ENCODE measurements at places on chromosomes 13 and 19. TPM values are rescaled to one million over a fixed set of nuclear protein-coding genes. Genes with fewer than 3 reads are reported as not detected.

GRCh38 chr13:44075113-44075512 lies 195.4 kb downstream of the LACC1 start:
- H3K27ac ChIP-seq = no peak overlapping the region
- H3K4me1 ChIP-seq = no peaks in the 10 kb centered on the region
- no peak for DNase-seq
- H3K36me3 ChIP-seq = no peaks in the 10 kb centered on the region
- H3K4me3 ChIP-seq = no peak overlapping the region
- no peaks in the 10 kb centered on the region for H3K27me3 ChIP-seq

GRCh38 chr19:1250437-1251260 lies 2.3 kb downstream of the MIDN start:
- peaks cover 22% of the 10 kb centered on the region for H3K4me1 ChIP-seq
- H3K4me3 ChIP-seq = peak overlapping the region; percentile 65
- no peaks in the 10 kb centered on the region for H3K36me3 ChIP-seq
- H3K27ac ChIP-seq = peak overlapping the region; percentile 87
- H3K27me3 ChIP-seq = no peaks in the 10 kb centered on the region

- no peaks in the 10 kb centered on the region for H3K27me3 ChIP-seq
- H3K27ac ChIP-seq = no peak overlapping the region
- no peaks in the 10 kb centered on the region for H3K4me1 ChIP-seq
- H3K36me3 ChIP-seq = no peaks in the 10 kb centered on the region
- H3K4me3 ChIP-seq = no peak overlapping the region
These were observed 5.3 kb downstream of the MLNR start for GRCh38 chr13:49225223-49226042.

- no peak overlapping the region for H3K27ac ChIP-seq
- no peak overlapping the region for H3K4me3 ChIP-seq
- H3K4me1 ChIP-seq = no peaks in the 10 kb centered on the region
- no peaks in the 10 kb centered on the region for H3K36me3 ChIP-seq
These were observed 110.8 kb downstream of the ZIC5 start for GRCh38 chr13:99860745-99861144.

GRCh38 chr19:58170860-58171259 lies 12.0 kb upstream of the ZNF274 start:
- no peaks in the 10 kb centered on the region for H3K4me1 ChIP-seq
- DNase-seq = no peak
- no peak overlapping the region for H3K4me3 ChIP-seq
- no peaks in the 10 kb centered on the region for H3K27me3 ChIP-seq

DNA sequence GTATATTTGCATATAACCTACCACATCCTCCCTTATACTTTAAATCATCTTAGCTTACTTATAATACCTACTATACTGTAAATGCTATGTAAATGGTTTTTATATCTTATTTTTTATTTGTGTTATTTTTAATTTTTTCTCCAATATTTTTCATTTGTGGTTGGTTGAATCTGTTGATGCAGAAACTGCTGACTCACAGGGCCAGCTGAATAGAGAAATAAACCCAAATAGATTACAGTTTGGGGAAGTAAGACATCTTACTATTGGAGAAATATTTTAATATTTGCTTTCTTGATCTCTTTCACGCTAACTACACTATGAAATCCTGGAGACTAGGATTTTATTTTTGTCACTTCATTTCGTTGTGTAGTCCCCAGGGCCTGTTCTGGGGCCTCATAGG lies 7.1 kb downstream of the SMAD9 start:
- no peak for DNase-seq
- no peaks in the 10 kb centered on the region for H3K27me3 ChIP-seq
- no peaks in the 10 kb centered on the region for H3K36me3 ChIP-seq

TSHZ3 gene
- 76.2 TPM for total RNA-seq

- DNase-seq = no peak
- no peak overlapping the region for H3K4me3 ChIP-seq
- peaks cover 9% of the 10 kb centered on the region for H3K4me1 ChIP-seq
These were observed 26.3 kb downstream of the SAE1 start for GRCh38 chr19:47156861-47157430.
